ENCODE measurements at places on chromosomes 2 and 18.

- no peak for DNase-seq
Observed at GRCh38 chr18:35236571-35237363, 4.1 kb upstream of the ZNF397 start.

- DNase-seq, result no peak
Observed at GRCh38 chr18:11726556-11726955, 37.5 kb downstream of the GNAL start.

- no peak for DNase-seq
Observed at GRCh38 chr2:65553504-65554074, 121.2 kb upstream of the SPRED2 start.

DNA sequence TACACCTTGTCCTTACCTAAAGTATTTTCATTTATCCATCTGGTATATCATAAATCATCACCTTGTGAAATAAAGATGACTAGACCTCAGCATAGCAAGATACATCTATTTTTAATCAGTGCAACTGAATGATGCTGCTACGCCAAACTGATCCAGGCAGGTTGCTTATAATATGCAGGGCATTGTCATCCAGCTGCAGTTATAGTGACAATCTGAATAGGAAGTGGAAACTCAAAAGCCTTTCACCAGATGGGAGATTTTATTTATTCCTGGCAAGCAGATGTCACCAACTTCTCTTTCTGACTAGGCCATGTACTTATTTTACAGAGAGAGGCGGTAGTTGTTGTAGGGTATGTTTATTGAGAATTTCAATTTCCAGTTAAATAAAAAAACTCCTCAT is 747.3 kb downstream of the ADCYAP1 start:
- no peak for DNase-seq

- no peak for DNase-seq
Observed at GRCh38 chr2:171531291-171531690, 9.0 kb downstream of the CYBRD1 start.

DNA sequence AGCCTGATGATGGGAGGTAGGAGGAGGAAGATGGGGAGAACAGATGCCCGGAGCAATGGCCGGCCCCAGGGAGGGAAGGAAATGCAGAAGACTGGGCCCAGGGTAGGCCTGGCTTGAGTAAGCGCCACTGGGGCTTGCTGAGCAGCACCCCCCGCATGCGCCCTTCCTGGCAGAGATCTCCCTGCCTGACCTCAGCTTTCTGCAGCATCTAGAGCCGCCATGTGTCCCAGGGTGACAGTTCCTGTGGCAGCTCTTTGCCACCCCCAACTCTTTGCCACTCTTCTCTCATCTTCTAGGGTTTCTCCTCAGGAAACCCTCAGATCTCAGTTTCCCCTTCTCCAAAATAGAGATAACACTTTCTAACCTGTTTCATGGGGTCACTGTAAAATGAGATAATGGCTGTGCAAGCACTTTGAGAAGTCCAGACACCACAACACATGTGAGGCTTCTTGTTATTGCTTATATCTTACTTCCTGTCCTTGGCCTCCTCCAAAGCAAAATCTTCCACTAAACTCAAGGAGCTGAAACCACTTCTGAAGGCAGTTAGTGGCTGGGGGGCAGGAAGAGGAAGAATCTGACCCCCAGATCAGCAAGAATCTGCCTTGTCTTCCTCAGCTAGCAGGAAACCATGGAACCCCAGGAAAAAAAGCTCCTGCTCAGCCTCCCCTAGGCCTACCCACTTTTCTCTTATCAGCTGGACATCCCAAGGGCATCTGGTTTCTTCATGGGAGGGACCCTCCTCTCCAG is 64.9 kb downstream of the EPAS1 start:
- no peak for DNase-seq

DNA sequence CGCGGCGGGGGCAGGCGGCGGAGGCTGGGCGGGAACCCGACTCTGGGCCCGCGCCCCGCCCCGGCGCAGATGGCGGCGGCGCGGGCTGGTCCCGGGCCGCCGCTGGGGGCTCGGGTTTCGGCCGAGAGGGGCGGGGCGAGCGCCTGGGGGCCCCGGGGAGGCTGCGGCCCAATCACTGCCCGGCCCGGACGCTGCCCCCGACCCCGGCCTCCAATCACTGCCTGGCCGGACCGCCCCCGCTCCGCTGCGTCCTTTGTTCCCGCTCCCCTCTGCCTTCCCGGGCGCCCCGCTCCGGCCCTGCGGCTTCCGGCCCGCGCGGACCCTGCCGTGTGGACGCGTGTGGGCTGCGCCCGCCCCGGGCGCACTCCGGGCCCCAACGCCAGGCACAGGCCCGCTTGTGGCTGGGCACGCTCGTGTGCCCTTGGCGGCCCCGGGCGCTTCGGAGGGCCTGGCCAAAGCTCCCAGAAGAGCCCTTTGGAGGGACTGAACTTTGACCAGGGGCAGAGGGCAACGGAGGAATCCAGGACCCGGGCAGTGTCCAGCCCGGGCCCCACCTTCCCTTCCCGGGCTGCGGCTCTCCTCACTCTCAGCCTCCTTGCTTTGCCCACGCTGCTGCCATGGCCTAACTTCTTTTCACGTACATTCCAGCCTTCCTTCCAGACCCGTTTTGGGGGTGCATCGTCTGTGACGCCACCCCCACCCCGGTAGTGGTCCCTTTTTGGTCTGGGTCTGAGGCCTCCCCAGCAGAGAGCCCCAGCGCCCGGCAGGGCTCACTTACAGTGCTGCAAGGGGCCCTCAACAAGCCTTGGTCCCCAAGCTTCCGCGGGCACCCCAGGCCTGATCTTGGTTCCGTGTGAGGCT is 27.1 kb upstream of the PTMA start:
- peak; percentile 74 for DNase-seq

DNA sequence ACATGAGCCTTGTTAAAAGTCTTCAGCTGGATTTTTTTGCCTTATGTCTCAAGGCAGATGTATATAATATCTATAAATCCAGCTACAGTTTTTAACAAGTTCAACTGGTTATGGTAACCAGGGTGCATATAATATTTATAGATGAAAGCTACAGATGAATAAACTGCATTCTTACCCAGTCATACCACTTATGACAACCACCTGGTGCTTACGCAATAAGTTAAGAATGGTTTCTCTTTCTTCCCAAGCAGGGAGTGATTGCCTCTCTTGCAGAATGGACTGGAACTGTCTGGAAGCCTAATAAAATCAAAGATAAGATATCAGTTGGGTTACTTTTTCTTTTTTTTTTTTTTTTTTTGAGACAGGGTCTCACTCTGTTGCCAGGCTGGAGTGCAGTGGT is 19.6 kb downstream of the DHX57 start:
- DNase-seq, result no peak

- DNase-seq, result no peak
Observed at GRCh38 chr2:172885996-172886395, 150.4 kb downstream of the RAPGEF4 start.

GRCh38 chr2:175442441-175442840 is 260.9 kb upstream of the ATP5MC3 start:
- no peak for DNase-seq

- DNase-seq, result no peak
Observed at GRCh38 chr2:18384242-18384641, 176.2 kb downstream of the RDH14 start.

DNA sequence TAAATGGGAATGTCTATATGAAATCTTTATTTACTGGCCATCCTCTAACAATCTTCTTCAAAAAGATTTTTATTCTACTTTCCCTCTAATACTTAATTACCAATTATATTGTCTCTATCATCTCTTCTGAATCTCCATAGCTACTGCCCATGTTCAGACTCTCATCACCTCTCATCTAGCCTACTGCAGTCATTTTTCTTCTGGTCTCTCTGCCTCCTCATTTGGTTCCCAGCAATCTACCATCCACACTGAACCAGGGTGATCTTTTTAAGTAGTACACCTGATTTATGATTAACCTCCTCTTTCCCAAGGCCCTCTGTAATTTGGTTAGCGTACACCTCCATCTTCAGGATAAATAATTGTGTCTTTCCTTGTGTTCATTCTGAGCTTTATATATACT is 57.6 kb downstream of the NCKAP1 start:
- no peak for DNase-seq

DNA sequence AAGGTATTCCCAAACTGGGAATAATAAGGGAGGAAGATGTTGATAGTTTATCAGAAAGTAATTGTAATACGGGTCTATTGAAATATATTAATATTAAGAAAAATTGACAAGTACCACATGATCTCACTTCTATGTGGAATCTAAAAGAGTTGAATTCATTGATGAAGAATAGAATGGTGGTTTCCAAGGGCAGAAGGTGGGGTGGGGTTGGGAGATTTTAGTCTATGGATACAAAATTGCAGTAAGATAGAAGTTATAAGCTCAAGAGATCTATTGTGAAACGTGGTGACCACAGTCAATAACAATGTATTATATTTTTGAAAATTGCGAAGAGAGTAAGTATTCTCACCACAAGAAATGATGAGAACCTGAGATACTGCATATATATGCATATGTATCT is 38.9 kb downstream of the COL3A1 start:
- DNase-seq, result no peak

DNA sequence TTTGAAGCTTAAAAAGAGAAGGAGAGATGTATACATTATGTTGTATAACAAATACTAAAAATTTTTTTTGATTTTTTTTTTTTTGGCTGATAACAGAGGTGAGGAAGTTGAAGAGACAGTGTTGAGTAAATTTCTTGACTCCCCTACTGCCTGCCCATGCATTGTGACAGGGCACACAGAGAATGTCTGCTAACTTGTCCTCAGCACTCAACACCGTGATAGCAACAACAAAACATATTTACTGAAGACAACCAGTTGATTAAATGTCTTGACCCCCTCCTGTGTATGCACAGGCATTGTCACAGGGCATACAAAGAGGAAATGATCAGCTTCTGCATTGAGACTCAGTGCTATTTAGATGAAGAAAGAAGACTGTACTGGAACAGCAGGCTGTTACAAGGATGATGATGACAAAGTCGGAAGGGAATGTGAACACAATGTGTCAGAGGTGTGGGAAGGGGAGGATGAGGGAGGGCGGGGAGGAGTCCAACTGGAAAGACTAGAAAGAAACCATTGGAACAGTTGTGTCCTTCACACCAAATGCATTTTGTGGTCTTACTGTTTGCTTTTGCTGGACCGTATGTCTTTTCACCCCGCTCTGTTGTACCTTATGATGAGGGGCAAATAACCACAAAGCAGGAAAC is 89.5 kb downstream of the CERS6 start:
- DNase-seq, result peak; percentile 36

DNA sequence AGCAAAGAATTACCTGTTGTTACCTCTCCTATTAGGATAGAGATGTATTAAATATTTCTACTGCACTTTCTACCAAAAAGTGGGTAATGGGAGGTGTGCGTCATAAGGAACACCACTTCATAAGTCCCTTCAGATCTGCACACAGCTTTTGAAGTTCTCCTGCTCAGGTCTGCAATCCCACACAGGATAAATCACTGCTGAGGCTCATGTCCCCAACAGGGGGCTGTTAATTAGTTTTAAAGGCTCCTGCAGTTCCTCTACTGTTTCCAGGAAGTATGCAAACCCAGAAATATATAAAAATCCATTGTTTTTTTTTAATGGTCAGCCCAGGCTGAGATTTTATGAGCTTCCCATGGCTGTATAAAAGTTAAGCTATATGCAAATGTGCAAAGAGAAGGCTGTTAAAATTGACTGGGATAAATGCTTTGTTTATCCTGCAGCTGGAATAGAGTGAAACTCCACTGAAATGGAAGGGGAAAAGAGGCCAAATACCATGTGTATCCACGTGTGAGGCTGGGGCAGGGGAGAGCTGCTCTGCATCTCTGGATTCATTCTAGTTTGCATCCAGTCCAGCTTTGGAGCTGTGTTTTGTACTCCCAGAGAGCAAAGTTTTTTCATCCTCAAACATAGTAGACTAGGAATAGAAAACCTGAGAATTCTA is 903.7 kb downstream of the TDRD15 start:
- no peak for DNase-seq

DNA sequence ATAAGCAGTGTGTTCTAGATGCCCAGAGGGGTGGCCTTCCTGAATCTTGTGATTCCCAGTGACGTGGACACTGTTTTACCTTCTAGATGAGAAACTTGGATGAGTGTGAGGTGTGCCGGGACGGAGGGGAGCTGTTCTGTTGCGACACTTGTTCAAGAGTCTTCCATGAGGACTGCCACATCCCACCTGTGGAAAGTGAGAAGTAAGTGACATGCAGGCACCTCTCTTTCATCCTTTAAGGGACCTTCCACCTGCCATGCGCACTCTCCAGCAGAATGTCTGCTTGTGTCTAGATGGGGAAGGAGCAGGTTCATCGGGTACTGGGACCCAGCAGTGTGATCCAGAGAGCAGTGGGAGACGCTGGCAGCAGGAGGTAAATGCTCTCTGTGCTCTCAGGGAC is 16.0 kb upstream of the SP100 start:
- no peak for DNase-seq

DNA sequence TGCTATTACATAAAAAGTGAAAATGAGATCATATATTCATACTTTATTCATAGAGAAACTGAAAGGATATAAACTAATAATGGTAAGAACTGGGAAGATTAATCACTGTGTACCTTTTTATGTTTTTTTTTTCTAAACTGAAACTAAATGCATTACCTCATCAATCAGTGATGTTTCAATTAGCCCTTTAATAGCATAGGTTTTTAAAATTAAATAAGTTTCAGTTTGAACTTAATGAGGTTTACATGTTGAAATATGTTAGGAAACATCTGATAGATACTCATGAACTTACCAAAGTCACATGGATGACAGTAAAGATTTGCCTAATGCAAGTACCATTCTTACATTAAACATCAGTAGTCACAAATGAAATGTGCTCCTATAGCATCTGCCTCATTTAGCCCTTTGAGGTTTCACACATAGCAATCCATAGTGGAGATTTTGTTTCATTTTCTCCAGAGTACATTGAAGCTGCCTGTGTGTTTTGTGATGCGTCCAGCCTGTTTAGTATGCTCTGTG is 8.9 kb downstream of the MAPRE2 start:
- DNase-seq, result no peak

GRCh38 chr2:170498619-170499018 is 216.5 kb upstream of the SP5 start:
- no peak for DNase-seq

DNA sequence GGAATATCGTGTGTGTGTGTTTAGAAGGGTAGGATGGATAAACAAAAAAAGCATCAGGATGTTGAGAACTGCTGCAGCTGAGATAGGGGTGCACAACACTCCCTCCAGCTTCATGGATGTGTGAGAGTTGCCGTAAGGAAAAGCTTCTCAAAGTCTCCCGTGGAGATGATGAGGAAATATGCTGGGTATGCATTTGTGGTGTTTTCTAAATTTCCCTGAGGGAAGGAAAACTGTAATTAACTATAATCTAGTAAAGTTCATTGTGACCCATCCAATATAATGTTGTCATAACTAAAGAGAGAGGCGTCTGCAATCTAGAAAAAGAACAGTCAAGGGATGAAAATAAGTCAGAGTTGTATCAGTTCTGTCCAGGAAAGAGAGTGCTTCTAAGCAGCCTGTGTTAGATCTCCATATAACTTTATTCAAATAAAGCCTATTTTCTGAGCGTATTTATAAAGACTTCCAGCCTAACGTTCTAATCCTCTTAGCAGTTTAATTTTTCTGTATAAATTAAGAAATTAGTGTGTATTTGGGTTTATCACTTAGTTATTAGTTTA is 7.3 kb upstream of the LMAN2L start:
- no peak for DNase-seq
